Muscle of leg (tissue), 16 donors: ENCODE measurements at places on chromosomes 3 and 15. TPM values are rescaled to one million over a fixed set of nuclear protein-coding genes. Genes with fewer than 3 reads are reported as not detected.
A peak's percentile ranks its signal among the peaks of the same experiment; 100 is the strongest.

Gene FRMD5
- 0.22 TPM for total RNA-seq

DNA sequence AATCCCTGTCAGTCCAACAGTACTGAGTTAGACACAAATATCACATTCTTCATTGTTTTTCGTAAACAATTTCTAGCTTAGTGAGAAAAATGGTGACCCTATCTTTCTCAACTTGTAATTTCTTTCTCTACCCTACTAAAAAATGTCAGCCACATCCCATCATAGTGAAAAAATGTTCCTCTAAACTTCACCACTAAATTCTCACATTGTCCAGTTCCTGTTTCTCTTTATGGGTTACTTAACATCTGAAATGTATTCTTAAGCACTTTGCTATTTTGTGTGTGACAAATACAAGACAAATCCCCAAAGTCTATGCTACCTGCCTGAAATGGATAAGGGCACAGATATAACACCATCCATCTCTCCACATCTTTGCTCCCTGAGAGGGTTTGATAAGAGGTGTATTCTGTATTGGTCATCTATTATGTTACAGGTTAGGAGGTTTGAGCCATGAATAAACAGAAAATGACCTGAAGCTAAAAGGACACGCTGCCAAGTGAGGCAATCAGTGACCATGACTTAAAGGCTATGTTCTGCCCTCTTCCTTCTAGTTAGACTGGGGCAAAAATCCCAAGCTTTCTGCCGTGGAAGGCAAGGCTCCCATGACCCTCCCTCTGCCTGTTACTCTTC, 118.2 kb downstream of the GADL1 start:
- no peaks in the 10 kb centered on the region for H3K36me3 ChIP-seq
- H3K4me3 ChIP-seq, result no peak overlapping the region
- no peak overlapping the region for H3K27ac ChIP-seq
- H3K4me1 ChIP-seq, result no peaks in the 10 kb centered on the region

DNA sequence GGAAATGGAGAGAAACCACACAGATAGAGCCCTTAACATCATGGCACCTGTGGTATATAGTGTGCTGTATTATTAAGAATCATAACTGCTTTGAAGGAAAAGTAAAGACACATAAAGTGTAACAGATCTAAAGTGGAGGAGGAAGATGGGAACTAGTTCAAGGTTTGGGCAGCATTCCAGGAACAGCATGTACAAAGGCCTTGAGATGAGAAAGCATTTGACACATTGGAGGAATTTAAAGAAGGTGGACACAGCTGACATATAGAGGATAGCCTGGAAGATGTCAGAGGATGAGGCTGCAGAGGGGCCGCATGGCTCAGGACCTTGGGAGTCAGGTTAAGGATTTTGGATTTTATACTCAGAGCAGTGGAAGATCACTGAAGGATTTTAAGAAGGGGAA, 39.0 kb downstream of the LRTM1 start:
- no peak overlapping the region for H3K27ac ChIP-seq
- peaks cover 26% of the 10 kb centered on the region for H3K4me1 ChIP-seq
- peak; percentile 52 for DNase-seq
- H3K4me3 ChIP-seq, result no peak overlapping the region

DNA sequence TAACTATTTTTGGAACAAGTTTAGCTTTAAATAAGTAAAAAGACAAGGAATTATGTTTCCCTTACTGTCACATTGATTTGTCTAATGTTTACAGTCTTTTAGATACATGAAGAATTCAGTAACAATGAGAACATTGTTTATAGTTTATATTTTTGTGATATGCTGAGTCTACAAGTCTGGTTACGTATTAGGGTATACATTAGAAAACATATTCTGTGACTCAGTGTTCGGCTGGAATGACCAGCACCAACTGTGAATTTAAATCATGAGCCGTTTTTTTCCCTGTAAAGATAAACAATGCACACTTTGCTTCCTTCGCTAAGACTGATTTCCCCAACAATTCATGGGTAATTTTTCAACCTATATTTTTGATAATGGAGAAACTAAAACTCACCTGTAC, 131.5 kb downstream of the DUT start:
- no peaks in the 10 kb centered on the region for H3K4me1 ChIP-seq
- DNase-seq, result no peak
- H3K4me3 ChIP-seq, result no peak overlapping the region
- H3K36me3 ChIP-seq, result peaks cover 39% of the 10 kb centered on the region
- no peak overlapping the region for H3K27ac ChIP-seq
